ENCODE measurements at places on chromosomes 12 and 14.
A peak's percentile ranks its signal among the peaks of the same experiment; 100 is the strongest.

DNA sequence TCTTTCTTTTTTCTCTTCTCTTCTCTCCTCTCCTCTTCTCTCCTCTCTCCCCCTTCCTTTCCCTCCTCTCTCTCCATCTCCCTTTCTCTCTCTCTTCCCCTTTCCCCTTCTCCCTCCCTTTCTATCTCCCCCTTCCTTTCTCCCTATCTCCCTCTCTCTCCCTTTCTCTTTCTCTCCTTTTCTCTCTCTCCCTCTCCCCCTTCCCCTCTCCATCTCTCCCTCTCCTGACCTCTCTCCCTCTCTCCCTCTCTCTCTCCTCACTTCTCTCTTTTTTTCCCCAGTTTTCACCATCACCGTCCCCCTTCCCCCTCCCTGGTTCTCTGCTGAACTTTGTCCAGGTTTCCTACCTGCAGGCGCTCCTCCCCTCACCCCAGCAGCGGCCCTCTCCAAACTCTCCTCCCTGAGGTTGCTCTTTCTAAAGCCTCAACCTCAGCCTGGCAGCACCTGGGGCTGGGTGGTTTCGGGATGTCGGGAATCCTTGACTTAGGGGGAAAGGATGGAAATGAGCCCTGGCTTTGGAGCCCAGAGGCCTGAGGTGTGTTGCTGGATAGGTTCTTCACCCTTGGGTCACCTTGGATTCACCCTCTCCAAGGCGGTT lies 14.7 kb upstream of the TBX3 start:
- DNase-seq: no peak

DNA sequence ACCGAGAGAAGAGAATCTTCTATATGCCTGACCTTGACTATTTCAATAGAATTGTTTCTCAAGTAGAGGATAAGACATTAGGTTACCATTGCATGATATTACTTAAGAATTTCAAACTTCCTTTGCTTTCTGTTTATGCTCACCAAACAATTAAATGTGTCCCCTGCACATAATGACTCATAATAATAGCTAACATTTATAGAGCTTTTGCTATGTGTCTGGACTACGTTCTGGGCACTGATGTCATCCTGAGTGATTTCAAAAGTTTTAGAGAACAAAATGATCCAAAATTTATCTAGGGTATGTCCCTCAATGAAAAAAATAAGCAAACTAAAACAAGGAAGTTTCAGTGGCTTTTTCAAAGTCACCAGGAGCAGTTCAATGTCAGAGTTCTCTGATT lies 38.8 kb downstream of the SLC15A5 start:
- DNase-seq: peak; percentile 48

DNA sequence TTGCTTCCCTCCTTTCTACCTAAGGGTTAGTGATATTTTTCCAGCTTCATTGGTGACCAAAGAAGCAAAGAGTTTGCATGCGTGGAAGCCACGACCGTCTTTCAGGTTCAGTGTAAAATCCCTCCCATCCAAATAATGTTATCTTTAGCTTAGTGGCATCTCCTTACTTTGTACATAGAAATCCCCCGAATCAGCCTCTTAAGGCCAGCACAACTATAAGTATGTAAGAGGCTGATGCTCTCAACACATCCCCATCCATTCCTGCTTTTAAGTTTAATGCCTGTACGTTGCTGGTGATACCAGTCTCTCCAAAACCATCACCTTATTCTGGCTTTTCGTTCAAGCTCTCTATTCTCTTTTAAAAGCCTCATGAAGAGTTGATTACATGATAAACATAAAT lies 14.6 kb downstream of the CDKN1B start:
- no peak for DNase-seq

- no peak for DNase-seq
Measured at GRCh38 chr14:101957406-101958234, 6.8 kb upstream of the DYNC1H1 start.
